Stimulated activated CD4-positive, alpha-beta T cell treated with anti-CD3 and anti-CD28 coated beads, Interleukin-4, amount 100 ng/mL, for 4 hours (primary cell): ENCODE measurements at places on chromosomes 6 and 20.

DNA sequence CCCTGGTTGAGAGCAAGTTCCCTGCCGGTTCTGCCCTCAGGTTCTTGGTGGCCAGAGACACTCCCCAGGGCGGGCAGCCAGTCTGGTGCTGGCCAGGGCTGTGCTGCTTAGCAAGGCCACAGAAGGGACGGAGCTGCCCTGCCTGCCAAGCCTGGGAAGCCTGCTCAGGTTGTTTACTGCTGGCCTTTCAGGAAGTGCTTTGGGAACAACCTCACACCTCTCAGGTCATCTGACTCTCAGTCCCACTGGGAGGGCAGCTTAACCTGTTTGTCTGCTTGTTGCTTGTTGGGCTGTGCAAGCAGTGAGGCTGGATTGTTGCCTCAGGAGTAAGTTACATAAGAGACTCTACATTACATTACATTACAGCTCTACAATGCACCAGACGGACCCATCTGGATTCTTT, 75.8 kb upstream of the AFDN start:
- DNase-seq: no peak

- no peak for DNase-seq
Observed at GRCh38 chr6:166418691-166419143, 36.0 kb upstream of the MPC1 start.

- DNase-seq: no peak
Observed at GRCh38 chr6:116030770-116031169, 29.9 kb downstream of the FRK start.

DNA sequence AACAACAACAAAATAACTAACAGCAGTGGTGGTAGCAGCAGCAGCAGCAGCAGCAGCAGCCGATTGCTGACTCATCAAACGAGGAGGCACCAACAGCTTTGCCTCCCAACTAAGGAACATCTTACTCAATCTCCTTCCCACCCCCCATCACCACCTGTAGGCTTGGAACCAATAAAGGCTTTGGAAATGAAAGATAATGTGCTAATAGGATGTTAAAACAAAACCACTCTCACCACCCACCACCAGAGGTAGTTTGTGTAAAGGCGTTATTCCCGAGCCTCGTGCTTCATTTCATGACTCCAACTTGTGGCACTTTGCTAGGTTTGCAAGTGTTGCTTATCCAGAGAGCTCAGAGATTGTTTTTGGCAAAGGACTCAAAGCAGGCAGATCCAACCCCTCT, 346.5 kb downstream of the CD83 start:
- DNase-seq: no peak

DNA sequence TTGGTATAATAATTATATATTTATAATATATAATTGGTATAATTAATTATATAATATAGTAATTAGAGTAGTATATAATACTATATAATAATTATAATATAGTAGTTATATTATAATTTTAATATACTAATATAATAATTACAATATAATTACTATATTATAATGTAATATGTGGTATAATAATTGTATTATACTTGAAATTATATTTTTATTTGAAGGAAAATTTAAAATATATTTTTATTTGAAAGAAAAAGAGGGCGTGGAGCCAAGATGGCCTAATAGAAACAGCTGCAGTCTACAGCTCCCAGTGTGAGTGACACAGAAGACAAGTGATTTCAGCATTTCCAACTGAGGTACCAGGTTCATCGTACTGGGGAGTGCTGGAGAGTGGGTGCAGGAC, 365.9 kb downstream of the MMUT start:
- no peak for DNase-seq

GRCh38 chr20:10356628-10357027, 77.4 kb downstream of the MKKS start:
- no peak for DNase-seq

DNA sequence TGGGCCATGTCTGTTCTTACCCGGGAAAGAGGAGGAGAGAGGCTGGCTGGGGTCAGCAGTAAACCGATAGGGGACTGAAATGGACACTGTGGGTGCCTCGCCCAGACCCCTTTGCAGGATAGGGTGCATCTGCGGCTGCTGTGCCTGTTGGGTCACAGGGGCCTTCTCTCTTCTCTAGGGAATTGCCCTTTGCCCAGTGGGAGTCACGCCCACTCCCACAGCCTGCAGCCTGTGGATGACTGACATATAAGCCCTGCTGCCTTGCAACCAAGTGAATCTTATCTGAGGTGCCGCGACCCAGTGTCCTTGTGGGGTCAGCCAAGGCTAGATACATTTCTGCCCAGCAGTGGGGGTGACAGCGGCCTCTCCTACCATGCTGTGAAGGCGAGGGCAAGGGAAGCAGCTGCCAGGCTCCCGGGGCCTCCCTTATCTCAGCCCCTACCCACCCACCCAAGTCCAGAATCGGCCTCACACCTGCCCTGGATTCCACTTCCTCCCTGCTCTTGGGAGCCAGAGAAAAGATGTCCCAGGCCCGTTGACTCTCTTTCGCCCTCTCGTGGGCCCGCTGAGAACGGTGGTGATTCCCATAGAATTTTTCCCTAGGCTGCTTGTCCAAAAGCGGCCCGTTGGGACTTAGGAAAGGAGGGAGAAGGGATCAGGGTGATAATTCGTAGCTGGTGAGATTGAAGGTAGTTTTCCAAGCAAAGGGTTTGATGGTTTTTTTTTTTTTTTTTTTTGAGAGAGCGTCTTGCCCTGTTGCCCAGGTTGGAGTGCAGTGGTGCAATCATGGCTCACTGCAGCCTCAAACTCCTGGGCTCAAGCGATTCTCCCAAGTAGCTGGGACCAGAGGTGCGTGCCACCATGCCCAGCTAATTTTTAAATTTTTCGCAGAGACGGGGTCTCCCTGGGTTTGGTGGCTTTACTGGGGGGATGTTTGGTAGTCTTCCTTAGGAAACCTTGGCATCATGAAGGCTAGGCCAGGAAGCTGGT, 76.4 kb upstream of the RNF24 start:
- DNase-seq: peak; percentile 46

DNA sequence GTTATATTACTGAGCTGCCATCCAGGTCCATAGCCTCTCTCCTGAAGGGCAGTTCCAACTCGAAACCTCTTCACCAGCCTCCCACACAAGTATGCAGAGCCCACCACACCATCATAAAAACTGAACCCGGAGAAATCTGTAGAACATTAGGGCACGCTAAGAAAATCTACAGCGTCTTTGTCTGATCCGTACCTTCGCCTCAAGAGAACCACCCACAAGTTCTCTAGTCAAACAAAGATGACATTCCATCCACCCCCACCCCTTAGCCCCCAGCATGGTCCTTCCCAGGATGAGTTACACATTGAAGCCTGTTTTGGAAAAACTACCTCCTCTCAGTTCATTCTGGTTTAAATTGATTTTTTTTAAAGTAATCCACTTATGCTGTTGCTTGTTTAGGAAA, 219.7 kb downstream of the ZMYND8 start:
- no peak for DNase-seq

GRCh38 chr6:32167154-32167760, 2.9 kb downstream of the EGFL8 start:
- no peak for DNase-seq

- no peak for DNase-seq
Observed at GRCh38 chr20:6492271-6493055, 275.0 kb upstream of the BMP2 start.

DNA sequence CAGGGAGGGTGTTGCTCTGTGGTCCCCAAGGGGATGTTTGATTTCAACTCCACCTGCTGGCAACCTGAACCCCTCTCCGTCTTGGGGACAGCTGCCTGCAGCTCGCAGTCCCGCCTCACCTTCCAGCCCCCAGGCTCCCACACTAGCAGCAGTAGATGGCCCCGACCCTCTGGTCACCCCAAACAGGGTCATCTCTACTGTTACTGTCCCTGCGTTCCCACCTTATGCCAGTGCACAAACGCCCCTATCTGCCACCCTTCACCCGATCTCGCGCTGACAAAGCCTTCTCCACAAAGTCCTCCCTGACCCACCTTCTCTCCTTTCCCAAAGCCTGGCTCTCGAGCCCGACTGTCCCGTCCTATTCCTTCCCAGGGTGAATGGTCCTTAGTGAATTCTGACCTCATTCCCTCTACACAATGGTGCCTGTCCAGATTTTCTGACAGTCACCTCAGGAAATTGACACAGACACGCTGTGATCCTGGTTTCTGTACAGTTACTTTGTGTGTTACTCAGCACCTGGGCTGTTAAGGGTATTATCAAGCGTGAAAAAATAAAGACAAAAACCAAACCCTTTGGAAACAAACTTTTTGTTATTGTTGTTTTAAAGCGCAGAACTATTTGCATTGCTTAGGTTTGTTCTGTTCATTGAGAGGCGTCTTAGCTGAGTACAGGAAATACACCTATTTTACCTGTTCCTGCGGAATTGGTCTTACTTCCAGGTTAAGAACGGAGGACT, 728 bp downstream of the FUT9 start:
- DNase-seq: no peak

GRCh38 chr6:35647400-35647799, 41.3 kb downstream of the FKBP5 start:
- DNase-seq: no peak

- no peak for DNase-seq
Observed at GRCh38 chr6:170279426-170279825, 11.5 kb downstream of the DLL1 start.

DNA sequence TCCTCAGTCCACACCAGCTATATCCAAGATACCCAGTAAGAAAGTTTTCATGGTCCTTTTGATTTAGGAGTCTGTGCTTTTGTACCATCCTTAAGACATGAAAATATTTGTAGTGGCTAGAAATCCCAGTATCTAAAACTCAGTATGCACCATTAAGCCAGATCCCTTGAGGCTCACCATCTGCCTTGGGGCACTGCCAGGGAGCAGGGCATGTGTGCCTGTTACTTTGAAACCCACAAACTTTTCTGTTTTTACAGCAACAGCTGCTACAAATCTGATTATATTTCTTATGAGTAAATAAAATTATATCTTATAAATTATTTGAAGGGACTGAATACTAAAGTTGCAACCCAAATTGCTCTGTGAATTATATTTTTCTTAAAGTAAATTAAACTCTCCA, 290.5 kb upstream of the MANEA start:
- no peak for DNase-seq

DNA sequence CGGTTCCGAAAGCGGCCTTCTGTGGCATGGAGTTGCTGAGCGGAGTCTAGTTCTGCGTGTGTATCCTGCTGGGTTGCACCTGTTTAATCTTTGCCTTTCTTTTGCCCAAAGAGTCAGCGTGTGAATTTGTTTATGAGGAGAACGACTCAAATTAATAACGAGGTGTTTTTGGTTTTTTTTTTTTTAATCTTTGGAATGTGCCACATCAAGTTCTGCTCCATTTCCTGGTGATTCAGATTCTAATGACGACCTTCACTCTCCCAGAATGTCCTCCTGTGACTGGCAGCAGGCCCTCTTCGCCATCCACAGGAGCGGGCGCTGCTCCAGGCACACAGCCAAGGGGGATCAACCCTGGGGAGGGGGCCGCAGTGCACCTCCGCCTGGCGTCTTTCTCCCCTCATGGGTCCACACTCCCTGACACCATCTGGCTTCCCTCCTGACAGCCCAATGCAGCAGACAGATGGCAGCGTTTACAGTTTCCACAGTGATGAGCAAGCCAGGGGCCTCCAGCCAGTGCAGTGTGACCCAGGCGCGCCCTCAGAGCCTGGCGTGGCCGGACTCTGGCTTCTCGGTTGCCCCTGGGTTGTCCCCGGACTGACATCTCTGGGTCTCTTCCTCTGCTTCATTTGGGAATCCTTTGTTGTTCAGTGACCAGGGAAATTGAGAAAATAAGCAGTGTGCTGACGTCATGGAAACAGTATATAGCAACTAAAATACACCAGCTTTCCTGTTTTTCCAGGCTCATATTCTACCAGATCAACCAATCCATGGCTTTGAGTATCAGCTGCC, 27.5 kb upstream of the AFDN start:
- no peak for DNase-seq

DNA sequence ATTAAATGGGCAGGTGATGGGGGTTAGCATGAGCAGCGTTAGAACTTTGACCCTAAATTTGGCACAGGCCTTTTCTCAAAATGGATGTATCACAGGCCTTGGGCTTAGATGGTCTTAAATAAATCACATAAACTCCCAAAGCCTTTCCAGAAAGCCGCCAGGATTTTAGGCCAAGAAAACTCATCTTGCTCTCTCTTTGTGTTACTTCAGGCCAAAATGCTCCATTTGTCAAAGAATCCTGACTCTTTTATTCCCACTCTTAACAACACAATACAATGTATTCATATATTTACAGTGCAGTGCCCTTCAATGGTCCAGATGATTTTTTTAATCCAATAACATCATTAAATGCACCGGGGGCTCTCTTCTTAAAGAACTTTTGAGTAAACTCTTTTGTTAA, 5.9 kb upstream of the TCP11 start:
- no peak for DNase-seq

DNA sequence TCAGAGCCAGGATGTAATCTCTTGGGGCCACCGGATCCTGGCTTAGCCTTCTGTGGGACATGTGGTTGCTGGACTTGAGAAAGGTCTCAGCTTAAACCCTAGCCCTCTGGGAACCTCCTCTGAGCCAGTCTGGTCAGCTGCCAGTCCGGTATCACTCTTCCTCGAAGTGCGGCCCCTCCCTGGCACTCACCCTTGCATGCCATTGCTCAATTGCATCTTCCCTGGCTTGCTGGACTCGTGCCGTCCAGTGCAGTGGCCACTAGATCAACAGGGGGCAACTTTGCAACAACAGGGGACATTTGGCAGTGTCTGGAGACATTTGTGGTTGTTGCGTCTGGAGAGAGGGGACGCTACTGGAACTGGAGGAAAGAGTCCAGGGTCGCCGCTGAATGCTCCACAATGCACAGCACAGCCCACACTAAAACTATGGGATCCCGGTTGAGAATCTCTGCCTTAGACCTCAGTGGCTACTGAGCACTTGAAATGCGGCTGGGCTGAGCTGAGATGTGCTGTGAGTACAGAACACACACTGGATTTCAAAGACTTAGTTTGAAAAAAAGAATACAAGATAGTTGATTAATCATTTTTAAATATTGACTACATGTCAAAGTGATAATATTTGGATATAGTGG, 152.1 kb downstream of the TFAP2C start:
- DNase-seq: no peak

- DNase-seq: no peak
Observed at GRCh38 chr6:43014434-43014909, 423 bp downstream of the KLHDC3 start.

DNA sequence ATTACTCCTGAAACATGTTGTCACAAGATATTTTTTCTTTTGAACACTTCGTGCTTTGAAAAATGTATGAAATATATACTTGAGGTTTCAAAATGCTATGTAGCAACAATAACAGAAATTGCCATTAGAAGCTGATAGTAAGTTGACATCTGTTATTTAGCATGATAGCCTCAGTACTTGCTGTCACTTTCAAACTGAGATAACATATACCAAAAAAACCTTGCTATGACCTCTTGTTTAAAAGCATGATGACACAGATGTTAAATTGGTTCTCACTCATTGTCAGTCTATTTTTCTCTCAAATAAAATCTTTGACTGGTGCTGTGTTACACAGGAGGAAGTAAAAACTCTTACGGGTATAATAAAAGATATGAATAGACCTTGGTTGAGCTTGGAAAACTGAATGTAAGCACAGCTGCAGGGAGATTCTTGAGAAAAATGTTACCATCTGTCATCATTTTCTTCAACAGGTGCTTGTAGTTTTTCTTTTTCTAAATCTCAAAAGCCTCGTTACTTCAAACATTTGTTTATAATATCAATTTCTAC, 18.6 kb downstream of the MOXD1 start:
- no peak for DNase-seq
